ENCODE measurements at places on chromosomes 7 and 10. TPM values are rescaled to one million over a fixed set of nuclear protein-coding genes. Genes with fewer than 3 reads are reported as not detected.

HTR5A gene
- not detected for total RNA-seq

ELFN1 gene
- total RNA-seq: under 0.01 TPM

WEE2 gene
- not detected for total RNA-seq

ELMO1 gene
- total RNA-seq: not detected

GIMAP6 gene
- total RNA-seq: not detected

PKD1L1 gene
- under 0.01 TPM for total RNA-seq

SPDYE5 gene
- not detected for total RNA-seq

NCF1 gene
- 0.11 TPM for total RNA-seq

RET gene
- total RNA-seq: 0.11 TPM

DNAJC12 gene
- total RNA-seq: not detected

SLC13A4 gene
- not detected for total RNA-seq

CYP2W1 gene
- total RNA-seq: 0.22 TPM

MMP21 gene
- not detected for total RNA-seq

PTF1A gene
- 0.79 TPM for total RNA-seq

TMEM176B gene
- total RNA-seq: not detected

CYP51A1 gene
- 70.3 TPM for total RNA-seq

C10orf143 gene
- total RNA-seq: 1.4 TPM

GPR141 gene
- total RNA-seq: not detected

CTAGE8 gene
- total RNA-seq: not detected
